ENCODE measurements at places on chromosomes 12 and 14. TPM values are rescaled to one million over a fixed set of nuclear protein-coding genes. Genes with fewer than 3 reads are reported as not detected.

- H3K4me3 ChIP-seq = no peak overlapping the region
- H3K4me1 ChIP-seq = peaks cover 3% of the 10 kb centered on the region
- H3K27me3 ChIP-seq = no peaks in the 10 kb centered on the region
Measured at GRCh38 chr12:110680032-110680431, 8.9 kb downstream of the HVCN1 start.

DNA sequence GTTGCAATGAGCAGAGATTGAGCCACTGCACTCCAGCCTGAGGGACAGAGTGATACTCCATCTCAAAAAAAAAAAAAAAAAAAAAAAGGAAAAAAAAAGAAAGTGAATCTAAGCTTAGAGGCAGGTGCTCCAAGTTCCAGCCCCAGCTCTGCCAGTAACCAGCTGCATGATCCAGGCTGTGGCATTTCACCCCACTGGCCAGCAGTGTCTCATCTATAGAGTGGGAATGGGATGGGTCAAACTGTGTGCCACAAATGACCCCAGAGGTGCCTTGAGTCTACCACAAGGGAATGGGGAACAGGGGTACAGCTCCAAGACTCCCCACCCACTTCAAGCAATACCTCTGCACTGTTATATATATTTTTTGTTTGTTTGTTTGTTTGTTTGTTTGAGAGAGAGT is 5.0 kb downstream of the PLEKHD1 start:
- no peak overlapping the region for H3K27ac ChIP-seq
- peaks cover 4% of the 10 kb centered on the region for H3K27me3 ChIP-seq
- DNase-seq = no peak
- H3K4me3 ChIP-seq = no peak overlapping the region
- peaks cover 3% of the 10 kb centered on the region for H3K4me1 ChIP-seq

DNA sequence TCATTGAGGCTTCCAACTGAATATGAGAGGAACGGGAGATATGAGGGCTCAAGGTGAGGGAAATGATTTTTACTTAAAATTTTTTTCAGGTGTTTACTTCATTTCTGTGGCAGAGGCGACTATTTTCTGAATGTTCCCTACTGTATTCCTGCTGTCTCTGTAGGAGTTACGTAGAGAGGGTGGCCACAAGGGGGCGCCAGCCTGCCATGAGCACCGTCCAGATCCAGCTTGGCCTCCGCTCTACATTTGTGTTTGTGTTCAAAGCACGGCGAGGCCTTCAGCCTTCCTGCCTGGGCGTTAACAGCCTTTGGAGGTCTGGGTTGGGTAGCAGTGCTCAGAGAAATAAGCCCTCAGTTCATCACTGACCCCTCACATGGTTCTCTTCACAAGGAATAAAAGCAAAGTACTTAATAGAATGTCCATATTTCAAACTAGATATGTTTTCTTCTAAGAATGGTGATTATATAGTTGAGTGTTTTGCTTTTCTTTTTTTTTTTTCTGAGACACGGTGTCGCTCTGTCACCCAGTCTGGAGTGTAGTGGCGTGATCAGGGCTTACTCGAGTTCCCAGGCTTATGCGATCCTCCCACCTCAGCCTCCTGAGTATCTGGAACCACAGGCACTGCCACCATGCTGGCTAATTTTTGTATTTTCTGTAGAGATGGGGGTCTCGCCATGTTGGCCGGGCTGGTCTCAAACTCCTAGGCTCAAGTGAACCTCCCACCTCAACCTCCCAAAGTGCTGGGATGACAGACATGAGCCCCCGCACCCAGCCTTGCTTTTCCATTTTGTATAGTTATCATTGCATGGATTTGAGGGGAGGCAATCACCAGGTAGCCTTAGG is 22.3 kb downstream of the CKB start:
- H3K4me3 ChIP-seq = no peak overlapping the region
- H3K36me3 ChIP-seq = peaks cover 32% of the 10 kb centered on the region
- H3K27ac ChIP-seq = no peak overlapping the region
- no peaks in the 10 kb centered on the region for H3K4me1 ChIP-seq

DNA sequence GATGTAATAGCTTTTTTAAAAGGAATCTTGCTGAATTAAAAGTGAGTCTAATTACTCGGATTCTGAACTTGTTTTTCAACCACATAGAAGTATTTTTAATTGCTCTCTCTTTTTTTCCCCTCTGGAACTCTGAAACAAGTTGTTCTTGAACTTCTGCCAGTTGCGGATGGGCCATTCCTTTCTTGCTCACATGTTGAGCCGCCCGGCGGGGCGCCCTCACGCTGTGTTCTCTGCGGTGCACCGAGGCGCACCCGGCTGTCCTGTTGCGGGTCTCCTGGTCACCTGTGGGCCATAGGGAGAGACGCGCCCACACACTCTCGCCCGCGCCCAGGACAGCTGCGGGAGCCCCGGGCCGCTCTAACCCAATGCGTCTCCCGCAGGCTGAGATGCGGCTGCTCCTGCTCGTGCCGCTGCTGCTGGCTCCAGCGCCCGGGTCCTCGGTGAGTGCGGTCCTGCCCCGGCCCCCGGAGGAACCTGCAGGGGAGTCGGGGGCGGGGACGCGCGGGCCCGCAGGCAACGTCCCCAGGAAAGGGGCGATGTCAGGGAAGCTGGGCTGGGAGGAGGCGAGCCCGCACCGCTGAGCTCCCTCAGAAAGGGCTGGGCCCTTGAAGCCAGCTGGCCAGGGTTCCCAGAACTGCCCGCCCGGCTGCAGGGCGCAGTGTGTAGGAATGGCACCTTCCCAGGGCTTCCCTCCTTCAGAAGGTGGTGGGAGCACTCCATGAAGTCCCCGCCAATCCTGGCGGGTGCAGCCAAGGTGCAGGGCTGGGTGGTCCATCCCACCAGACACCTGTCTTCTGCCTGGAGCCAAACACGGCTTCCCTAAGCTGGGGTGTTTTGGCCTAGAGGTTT is 2.3 kb downstream of the PAPLN start:
- no peak for DNase-seq
- H3K4me1 ChIP-seq = peaks cover 41% of the 10 kb centered on the region
- H3K27ac ChIP-seq = peak overlapping the region; percentile 60

DNA sequence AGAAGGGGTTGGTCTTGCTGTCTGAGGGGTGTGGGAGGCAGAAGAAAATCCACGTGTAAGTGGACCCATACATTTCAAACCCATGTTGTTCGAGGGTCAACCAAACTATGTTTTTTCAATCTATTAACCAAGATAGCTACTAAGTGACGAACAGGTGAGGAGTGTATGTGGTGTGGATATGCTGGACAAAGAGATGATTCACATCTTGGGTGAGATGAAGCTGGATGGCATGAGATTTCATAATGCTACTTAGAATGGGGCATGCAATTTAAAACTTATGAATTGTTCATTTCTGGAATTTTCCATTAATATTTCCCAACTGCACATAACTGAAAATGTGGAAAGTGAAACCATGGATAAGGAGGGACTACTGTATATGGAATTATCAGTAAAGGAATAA is 17.9 kb upstream of the KTN1 start:
- H3K36me3 ChIP-seq = no peaks in the 10 kb centered on the region
- peaks cover 3% of the 10 kb centered on the region for H3K4me1 ChIP-seq
- no peak overlapping the region for H3K4me3 ChIP-seq
- H3K27me3 ChIP-seq = no peaks in the 10 kb centered on the region
- DNase-seq = no peak
- H3K27ac ChIP-seq = no peak overlapping the region

GRCh38 chr12:56935157-56935556 is 949 bp upstream of the SDR9C7 start:
- H3K27me3 ChIP-seq = no peaks in the 10 kb centered on the region
- no peak overlapping the region for H3K27ac ChIP-seq
- H3K4me3 ChIP-seq = no peak overlapping the region
- H3K4me1 ChIP-seq = no peaks in the 10 kb centered on the region
- no peaks in the 10 kb centered on the region for H3K36me3 ChIP-seq
- no peak for DNase-seq

GRCh38 chr12:103422746-103423515 is 72.8 kb downstream of the C12orf42 start:
- no peak overlapping the region for H3K4me3 ChIP-seq
- no peaks in the 10 kb centered on the region for H3K36me3 ChIP-seq
- DNase-seq = peak; percentile 87
- no peaks in the 10 kb centered on the region for H3K27me3 ChIP-seq
- no peak overlapping the region for H3K27ac ChIP-seq

DNA sequence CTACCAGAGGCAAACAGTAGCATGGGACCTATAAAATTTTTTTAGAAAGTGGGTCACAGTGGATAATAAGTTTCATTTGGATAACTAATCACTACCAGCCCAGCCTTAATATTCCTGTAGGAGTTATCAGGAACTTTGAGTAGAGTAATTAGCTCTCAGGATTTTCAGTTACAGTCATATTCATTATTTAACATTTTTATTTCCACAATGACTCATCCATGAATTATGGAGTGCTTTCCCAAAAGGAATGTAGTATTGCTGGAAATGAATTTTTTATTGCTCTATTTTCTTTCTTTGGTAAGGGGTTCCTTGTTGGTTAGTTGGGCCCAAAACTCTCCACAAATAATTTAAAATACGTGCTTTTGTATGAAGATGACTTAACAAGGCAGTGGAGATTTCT is 53.7 kb downstream of the ERC1 start:
- H3K4me1 ChIP-seq = no peaks in the 10 kb centered on the region
- no peak for DNase-seq

DNA sequence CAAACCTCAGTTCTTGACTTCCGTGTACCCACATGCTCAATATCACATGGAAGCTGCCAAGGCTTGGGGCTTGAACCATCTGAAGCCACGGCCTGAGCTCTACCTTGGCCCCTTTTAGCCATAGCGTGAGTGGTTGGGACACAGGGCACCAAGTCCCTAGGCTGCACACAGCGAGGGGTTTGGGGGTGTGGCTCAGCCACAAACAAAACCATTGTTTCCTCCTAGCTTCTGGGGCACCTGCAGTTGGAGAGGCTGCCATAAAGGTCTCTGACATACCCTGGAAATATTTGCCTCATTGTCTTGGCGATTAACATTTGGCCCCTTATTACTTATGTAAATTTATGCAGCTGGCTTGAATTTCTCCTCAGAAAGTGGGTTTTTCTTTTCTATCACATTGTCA is 628.6 kb downstream of the NRXN3 start:
- no peaks in the 10 kb centered on the region for H3K4me1 ChIP-seq
- H3K27ac ChIP-seq = no peak overlapping the region
- H3K27me3 ChIP-seq = no peaks in the 10 kb centered on the region

GRCh38 chr12:75759196-75759595 is 247.8 kb upstream of the KRR1 start:
- no peak for DNase-seq
- H3K4me1 ChIP-seq = no peaks in the 10 kb centered on the region
- H3K27me3 ChIP-seq = no peaks in the 10 kb centered on the region
- no peaks in the 10 kb centered on the region for H3K36me3 ChIP-seq
- no peak overlapping the region for H3K27ac ChIP-seq
- H3K4me3 ChIP-seq = no peak overlapping the region

DNA sequence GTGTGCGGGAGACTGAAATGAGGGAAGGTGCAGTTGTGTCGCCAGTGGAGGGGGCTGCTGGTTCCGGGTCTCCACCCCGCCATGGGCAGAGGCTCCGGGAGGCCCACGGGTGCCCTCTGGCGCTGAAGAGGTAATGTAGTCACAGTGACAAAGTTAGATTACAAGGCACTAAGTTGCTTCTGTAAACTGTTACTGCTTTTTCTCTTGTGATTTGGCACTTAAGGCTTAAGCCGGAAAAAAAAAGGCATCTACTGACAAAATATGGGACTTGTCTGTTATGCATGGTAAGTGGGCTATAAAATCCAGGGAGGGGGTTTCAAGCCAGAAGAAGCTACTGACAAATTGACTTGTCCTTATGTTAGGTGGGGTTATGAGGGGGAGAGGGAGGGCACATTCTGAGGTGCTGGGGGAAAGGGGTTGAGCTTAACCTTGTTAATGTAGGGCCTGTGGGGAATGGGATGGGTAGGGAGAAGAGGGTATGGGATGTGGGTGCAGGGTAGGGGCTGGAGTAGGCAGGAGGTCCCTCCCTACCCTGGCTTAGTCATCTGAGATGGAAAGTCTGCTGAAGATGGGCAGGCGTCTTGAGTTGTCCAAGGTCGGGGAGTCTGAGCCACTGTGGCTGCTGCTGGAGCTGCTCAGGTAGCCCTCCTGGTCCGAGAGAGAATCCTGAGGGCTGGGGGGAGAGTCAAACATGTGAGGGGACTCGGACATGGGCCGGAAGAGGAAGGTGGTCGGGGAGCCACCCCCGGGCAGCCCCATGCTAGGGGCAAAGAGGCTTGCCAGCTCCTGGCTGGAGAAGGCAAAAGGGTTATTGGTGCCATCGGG is 3.7 kb downstream of the ZFP36L1 start:
- peak; percentile 90 for DNase-seq
- H3K4me1 ChIP-seq = peaks cover 4% of the 10 kb centered on the region
- peak overlapping the region; percentile 100 for H3K27ac ChIP-seq
- H3K27me3 ChIP-seq = no peaks in the 10 kb centered on the region
- peak overlapping the region; percentile 99 for H3K4me3 ChIP-seq

DNA sequence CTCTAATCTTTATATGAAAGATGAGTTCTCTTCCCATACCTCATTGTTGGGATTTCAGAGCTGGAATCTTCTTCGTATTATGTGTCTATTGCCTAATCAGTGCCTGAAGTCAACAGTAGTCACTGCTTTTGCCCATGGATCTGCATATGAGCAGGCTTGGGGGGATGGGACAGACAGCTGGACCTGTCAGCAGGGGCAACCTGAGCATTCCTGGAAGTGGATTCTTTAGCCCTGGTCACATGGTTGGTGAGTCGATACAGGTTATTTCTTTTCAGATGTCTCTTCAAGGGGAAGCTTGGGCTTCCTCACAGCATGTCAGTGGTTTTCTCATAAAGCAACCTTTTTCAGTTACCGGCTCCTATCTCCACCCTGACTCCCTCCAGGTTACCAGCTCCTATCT is 97.3 kb upstream of the RBM19 start:
- H3K4me3 ChIP-seq = no peak overlapping the region
- no peak for DNase-seq
- H3K27ac ChIP-seq = no peak overlapping the region
- H3K4me1 ChIP-seq = no peaks in the 10 kb centered on the region

DNA sequence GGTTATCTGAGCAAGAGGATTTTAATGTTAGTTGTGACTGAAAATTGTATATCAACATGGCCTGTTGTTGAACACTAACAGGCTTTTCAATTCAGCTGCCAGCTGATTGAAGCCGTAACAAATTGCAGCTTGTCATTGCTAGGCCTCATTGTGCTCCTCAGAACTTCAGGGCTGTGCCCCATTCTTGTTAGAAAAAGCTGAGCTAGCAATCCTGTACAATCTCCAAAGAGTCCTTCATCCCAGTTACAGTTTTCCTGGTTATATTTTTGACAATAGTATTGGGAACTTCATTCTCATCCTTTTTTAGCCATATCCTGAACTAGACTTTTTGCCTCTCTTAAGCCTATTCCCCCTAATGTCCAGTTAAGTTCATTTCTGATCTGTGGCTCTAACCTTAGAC is 564.1 kb upstream of the ATXN7L3B start:
- no peak for DNase-seq
- no peaks in the 10 kb centered on the region for H3K27me3 ChIP-seq
- no peak overlapping the region for H3K4me3 ChIP-seq
- H3K27ac ChIP-seq = no peak overlapping the region

- no peaks in the 10 kb centered on the region for H3K27me3 ChIP-seq
- no peak for DNase-seq
- no peaks in the 10 kb centered on the region for H3K36me3 ChIP-seq
- H3K4me3 ChIP-seq = no peak overlapping the region
- no peak overlapping the region for H3K27ac ChIP-seq
- H3K4me1 ChIP-seq = no peaks in the 10 kb centered on the region
Measured at GRCh38 chr14:92937051-92937937, 14.3 kb downstream of the CHGA start.

GRCh38 chr12:46436747-46437146 is 64.2 kb upstream of the SLC38A2 start:
- no peak overlapping the region for H3K27ac ChIP-seq
- no peak overlapping the region for H3K4me3 ChIP-seq

Gene MDM1
- 14.1 TPM for total RNA-seq

Gene CD27
- 6.6 TPM for total RNA-seq

Gene HPD
- 4.6 TPM for total RNA-seq

Gene CDKN1B
- 52.3 TPM for total RNA-seq

Gene MEG3
- total RNA-seq = 24.0 TPM
